Adrenal gland (tissue), 19 donors: ENCODE measurements at places on chromosomes 1 and 21. TPM values are rescaled to one million over a fixed set of nuclear protein-coding genes. Genes with fewer than 3 reads are reported as not detected.

GRCh38 chr1:1204425-1204920 is 1.9 kb downstream of the TNFRSF18 start:
- no peak for DNase-seq
- H3K4me1 ChIP-seq, result peaks cover 6% of the 10 kb centered on the region
- H3K27me3 ChIP-seq, result peaks cover 44% of the 10 kb centered on the region

DNA sequence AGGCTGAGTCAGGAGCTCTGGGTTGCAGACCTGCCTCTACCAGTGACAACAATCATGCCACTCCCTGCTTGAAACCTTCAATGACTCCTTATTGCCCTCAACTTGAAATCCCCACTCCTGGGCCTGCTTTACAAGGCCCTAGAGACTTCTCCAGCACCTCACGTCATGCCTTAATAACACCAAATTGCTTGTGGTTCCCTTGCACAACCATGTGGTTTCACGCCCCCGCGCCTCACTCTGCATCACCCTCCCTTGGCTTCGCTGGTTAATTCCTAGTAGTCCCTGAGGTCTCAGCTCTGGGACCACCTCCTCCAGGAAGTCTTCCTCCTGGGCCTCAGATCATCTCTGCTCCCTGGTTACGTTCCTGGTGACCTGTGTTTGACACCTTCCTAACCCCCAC is 33.0 kb downstream of the EPHA2 start:
- H3K4me3 ChIP-seq, result no peak overlapping the region
- H3K27ac ChIP-seq, result no peak overlapping the region
- no peaks in the 10 kb centered on the region for H3K27me3 ChIP-seq
- DNase-seq, result no peak
- H3K4me1 ChIP-seq, result no peaks in the 10 kb centered on the region

- no peak overlapping the region for H3K27ac ChIP-seq
- no peaks in the 10 kb centered on the region for H3K4me1 ChIP-seq
- no peak overlapping the region for H3K4me3 ChIP-seq
- H3K36me3 ChIP-seq, result no peaks in the 10 kb centered on the region
- H3K27me3 ChIP-seq, result peaks cover 80% of the 10 kb centered on the region
Observed at GRCh38 chr1:3069491-3070308, 697 bp downstream of the PRDM16 start.

GRCh38 chr1:109240158-109241152 is 8.9 kb upstream of the CELSR2 start:
- H3K36me3 ChIP-seq, result peaks cover 36% of the 10 kb centered on the region
- H3K27me3 ChIP-seq, result no peaks in the 10 kb centered on the region
- peak; percentile 59 for DNase-seq
- peaks cover 8% of the 10 kb centered on the region for H3K4me1 ChIP-seq

- H3K27ac ChIP-seq, result no peak overlapping the region
- no peaks in the 10 kb centered on the region for H3K27me3 ChIP-seq
- no peak overlapping the region for H3K4me3 ChIP-seq
- H3K4me1 ChIP-seq, result no peaks in the 10 kb centered on the region
- H3K36me3 ChIP-seq, result no peaks in the 10 kb centered on the region
Observed at GRCh38 chr1:190274721-190275120, 202.9 kb downstream of the BRINP3 start.

GRCh38 chr1:195530961-195531360 is 1077.3 kb downstream of the KCNT2 start:
- H3K36me3 ChIP-seq, result no peaks in the 10 kb centered on the region
- no peaks in the 10 kb centered on the region for H3K27me3 ChIP-seq
- no peak overlapping the region for H3K4me3 ChIP-seq
- H3K27ac ChIP-seq, result no peak overlapping the region

DNA sequence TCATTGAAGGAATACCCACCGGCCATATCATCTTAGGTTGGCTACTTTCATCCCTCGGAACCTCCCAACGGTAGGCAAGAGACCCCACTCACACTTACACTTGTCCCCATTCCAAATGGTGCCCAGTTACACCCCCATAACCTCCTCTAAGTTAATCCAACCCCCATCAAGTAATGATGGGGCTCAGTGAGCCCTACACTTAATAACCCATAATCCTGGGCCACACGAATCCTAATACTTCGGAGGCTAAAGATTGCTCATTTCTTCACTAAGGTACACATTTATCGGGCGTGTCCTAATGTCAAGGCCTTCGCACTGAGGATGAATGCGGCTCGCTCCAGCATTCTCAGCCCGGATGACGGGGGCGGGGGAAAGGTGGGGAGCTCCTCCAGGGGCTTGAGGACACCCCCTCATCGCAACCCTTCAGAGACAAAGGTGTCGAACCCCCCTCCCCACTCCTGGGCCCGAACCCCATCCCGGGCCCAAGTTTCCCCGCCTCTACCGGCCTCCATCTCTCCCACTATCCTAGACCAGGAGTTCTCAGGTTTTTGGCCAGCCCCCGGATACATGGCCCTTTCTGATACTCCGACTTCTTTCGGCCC is 435 bp downstream of the ILF2 start:
- peak overlapping the region; percentile 66 for H3K4me3 ChIP-seq
- H3K27me3 ChIP-seq, result no peaks in the 10 kb centered on the region
- peaks cover 10% of the 10 kb centered on the region for H3K4me1 ChIP-seq
- H3K27ac ChIP-seq, result peak overlapping the region; percentile 88

The NUP210L gene
- not detected for total RNA-seq

The SLC9A1 gene
- 26.3 TPM for total RNA-seq

The BCAN gene
- 0.57 TPM for total RNA-seq

The ZBTB18 gene
- 13.3 TPM for total RNA-seq
